ENCODE measurements at places on chromosomes 2 and 18.

DNA sequence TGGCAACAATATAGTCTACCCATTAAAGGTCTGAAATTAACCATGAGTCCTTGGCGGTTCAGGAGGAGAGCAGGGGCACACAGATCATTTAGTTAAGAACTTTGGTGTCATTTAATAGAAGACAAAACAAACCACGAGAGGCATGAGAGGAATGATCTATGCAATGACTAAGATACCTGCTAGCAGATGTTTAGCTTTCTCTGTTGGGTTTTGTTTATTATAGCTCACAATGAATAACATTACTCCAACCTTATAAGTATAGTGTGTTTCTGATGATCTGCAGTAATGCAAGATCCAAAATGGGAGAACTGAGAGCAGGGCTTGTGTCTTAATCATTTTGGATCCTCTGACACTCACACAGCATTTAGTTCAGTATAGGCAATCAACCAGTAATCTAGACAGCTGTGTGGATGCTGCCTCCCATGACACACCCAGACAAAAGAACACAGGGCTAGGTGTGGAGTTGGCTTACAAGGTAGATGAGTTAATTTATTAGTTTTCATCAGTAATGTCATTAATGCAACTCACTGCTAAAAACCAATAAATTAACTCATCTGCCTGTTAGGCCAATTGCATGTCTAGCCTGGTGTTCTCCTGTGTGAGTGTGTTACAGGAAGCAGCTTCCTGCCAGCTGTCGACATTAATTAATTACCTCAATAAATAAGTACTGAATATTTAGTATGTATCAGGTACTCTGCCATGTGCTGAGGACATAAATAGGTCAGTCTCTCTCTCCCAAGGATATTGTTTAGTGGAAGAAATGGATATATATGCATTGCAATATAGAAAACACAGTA, 92.3 kb downstream of the CLIP4 start:
- no peak for DNase-seq

DNA sequence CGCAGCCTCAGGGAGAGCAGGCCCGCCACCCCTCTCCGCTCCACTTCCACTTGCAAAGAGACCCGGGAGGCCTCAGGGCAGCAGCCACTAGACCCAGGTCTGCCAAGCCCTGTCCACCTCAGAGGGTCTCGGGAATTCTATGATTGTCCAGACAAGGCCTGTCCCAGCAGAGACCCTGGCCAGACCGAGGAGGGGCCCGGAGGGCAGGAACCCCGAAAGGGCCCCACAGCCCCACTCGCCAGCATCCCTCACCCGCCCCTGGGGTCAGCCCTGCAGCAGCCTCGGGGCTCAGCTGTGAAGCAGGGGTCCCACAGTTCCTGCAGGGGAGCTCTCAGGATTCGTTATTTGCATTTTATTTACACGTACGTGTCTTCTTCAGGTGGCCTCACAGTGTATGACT, 269.5 kb downstream of the EIPR1 start:
- no peak for DNase-seq

- DNase-seq, result no peak
Observed at GRCh38 chr2:223643309-223643708, 41.1 kb upstream of the SCG2 start.

DNA sequence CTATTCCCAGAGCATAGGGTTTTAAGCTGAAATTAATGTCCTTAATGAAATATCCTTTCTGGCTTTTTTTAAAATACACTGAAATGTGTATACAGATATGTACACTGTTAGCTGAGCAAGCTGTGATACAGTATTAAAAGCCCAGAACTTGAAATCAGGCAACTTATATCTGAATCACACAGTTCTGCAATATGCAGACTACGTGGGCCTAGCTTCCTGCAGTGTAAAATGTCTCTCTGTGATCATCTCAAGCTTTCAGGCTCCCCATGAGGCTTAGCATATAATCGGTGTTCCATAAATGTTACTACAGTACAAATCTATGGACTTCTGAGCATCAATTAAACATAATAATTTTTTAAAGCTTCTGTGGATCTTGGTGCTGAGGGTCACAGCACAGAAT, 8.2 kb downstream of the FBXO15 start:
- DNase-seq, result no peak

DNA sequence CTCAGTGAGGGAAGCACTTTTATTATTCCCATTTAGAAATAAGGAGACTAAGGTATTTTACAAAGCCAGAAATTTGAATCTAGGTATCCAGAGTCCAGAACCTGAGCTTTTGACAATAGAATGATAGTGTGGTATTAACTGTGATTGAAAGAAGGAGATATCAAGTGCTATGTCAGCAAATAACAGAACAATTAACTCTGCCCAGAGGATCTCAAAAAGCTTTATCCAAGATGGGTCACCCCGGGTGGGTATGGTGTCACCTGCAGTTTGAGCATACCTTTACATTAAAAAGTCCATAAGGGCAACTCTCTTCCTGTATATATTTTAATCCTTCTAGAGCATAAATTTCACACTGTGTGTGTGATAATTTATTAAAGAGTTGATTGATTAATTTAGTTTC, 105.4 kb downstream of the LRP1B start:
- no peak for DNase-seq

- no peak for DNase-seq
Observed at GRCh38 chr2:181613241-181613640, 43.7 kb downstream of the CERKL start.

DNA sequence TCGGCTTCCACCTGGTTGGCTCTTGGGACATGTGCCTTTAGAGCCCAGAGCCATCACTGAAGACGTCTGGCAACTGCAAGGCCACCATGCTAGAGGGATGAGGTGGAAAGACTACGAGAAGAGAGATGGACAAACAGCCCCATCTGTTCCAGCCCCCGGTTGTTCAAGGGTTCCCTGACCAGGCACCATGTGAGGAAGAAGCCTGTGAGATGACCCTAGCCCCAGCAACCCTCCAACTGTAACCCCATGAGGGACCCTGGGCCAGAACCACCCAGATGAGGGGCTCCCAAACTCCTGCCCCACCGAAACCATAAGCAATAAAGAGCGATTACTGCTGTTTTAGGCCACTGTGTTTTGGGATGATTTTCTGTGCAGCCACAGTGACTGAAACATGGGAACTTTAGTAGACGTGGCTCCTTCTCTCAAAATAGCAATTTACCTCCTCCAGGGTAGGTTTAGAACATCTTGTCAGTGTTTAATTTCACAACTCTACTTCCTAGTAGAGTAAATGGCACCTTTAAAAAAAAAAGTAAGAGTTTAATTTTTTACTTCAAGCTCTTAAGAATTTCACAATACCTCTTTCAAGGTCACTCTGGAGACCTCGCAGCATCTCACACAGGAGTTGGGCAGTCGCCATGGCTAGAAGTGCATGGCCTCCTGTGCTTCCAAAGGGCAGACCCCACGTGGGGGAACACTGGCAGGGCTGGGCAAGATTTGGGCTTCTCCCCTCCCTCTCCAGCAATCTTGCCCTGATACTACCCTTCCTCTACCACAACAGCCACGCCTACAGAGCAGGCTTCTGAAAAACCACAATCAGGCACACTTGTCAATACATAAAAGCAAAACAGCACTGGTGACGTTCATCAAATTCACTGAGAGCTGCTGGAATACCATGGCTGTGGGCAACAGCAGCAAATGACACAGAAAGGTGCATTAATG, 48.8 kb downstream of the TMEM163 start:
- no peak for DNase-seq

DNA sequence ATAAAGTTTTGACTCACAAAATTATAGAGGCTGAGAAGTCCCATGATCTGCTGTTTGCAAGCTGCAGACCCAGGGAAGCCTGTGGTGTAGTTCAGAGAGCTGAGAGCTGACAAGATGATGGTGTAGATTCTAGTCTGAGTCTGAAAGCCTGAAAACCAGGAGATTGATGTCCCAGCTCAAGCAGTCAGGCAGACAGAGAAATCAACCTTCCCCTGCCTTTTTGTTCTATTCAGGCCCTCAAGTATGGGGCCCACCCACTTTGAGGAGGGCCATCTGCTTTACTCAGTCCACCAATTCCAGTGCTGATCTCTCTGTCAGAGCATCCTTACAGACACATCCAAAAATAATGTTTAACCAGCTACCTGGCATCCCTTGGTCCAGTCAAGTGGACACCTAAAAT, 479.6 kb downstream of the STK39 start:
- DNase-seq, result no peak

DNA sequence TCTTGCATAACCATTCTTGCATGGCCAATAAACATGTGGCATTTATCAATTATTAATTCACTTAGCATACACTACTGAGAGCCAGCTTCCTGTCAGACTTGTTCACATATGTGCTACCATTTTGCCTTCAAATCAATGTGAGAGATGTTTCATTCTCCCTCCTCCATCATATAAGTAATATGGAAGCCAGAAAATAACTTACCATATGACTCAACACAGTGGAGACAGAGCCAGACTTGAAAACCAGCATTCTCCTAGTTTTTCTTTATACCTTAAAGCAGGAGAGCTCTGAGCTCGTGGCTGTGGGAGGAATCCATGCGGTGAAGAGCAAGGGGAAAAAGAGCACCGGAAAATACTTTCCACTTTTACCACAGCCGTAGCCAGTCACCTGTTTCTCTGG, 215.0 kb upstream of the LRATD1 start:
- DNase-seq, result no peak

GRCh38 chr2:135473567-135473966, 57.5 kb downstream of the ZRANB3 start:
- DNase-seq, result no peak

DNA sequence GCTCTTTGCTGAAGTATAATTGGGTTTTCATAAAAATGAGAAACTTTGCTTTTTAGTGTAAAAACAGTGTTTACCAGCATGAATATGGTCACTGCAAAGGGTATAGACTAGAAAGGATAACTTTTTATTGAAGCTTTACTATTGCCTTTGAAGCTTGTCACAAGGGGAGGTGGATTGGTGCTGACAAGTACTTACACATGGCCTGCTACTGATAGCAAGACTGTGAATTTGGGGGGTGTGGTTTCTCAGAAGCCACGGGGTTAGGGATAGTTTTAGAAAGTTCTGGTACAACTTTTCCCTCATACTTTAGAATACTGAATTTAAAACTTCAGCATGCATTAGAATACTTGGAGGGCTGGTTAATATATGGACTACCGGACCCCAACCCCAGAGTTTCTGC, 294.1 kb downstream of the SOCS6 start:
- no peak for DNase-seq

DNA sequence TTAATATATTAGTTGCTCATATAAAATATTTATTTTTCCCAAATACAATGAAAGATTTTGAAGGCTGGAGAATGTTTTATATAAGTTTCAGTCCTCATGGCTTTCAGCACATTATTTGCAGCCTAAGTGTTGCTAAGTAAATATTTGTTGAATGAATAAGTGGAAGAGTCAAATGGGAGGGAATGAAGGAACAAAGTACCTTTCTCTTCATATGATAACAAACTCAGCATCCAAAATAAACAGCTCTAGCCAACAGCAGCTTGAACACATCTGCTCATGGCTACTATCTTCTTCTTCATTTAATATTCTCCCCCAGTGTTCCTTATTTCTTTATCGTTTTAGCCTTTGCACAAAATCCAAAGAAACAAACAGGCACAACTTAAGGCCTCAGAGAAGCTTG, 385.2 kb upstream of the PIK3C3 start:
- no peak for DNase-seq

- DNase-seq, result no peak
Observed at GRCh38 chr2:228378233-228378632, 196.7 kb upstream of the SPHKAP start.

DNA sequence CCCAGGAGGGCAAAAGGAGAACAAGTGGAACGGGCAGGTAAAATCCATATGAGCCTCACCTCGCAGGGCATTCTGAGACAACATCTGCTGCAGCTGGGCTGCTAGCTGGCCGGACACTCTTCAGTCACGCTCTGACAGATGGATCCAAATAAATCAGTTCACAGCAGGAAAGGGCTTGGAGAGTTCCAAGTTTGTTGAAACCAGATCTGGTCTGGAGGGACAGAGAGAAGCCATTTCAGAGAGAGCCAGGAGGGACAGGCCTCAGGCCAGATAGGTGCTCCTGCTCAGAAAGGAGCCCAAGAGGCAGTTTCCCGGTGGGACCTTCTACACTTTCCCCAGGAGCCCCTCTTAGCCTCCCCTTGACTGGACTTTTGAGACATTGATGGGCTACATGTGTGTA, 28.2 kb upstream of the TNP1 start:
- DNase-seq, result no peak

DNA sequence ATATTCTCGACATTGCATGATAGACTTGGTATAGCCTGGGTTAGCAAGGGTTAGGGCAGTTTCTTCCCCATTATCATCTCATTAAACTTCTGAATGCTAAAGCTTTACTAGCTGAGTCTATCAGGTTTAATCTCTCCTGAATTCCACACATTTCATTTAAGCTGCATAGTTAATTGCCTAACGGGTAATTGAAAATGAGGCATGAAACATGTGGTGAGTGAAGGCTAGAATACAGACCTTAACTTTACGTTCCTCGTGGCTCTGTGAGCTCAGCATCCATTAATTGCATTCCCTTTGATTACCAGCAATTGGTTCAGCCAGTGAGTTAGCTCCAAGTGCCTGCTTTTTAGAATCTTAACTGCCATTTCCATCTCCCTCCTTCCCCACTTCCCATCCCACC, 126.5 kb upstream of the MEX3C start:
- DNase-seq, result no peak

GRCh38 chr2:38271697-38272096, 105.4 kb downstream of the ATL2 start:
- no peak for DNase-seq

DNA sequence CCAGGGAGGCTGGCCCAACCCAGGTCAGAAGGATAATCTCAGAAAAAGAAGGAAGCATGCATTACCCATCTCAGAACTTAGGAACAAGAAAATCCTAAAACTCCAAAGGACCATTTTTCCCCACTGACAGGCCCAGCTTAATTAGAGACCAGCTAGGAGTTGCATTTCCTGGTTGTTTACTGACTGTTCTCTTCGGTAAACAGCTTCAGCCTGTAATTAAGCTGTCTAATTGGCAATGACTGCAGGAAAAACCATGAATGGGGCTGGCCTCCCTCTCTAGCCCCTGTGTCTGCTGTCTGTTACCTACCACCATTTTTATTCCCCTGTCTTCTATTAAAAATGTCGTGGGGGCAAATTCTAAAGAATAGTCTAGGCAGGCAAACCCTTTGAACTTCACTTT, 146.5 kb downstream of the AGAP1 start:
- no peak for DNase-seq

DNA sequence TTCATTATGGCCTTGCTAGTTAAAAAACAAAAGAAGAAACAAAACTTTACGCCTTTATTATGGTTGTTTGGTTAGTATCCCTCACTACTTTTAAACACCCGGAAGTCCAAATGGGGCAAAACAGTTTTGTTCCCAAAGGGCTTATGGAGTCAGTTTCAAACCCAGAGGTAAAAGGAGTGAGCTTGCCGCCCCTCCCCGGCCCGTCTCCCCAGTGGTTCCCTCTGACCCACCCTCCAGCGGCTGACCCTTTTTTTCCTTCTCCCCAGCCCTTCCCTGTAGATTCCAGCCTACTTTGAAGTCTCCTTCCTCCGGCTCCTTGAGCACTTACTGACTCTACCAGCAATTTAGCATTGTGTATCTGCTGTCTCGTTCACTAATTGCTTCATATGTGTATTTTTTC, 209.2 kb downstream of the ICOS start:
- no peak for DNase-seq

GRCh38 chr2:158047156-158047611, 54.5 kb upstream of the UPP2 start:
- DNase-seq, result no peak
